ENCODE measurements at places on chromosomes 3 and 15.

- DNase-seq, result no peak
These were observed 188.1 kb downstream of the BBX start for GRCh38 chr3:107710851-107711250.

DNA sequence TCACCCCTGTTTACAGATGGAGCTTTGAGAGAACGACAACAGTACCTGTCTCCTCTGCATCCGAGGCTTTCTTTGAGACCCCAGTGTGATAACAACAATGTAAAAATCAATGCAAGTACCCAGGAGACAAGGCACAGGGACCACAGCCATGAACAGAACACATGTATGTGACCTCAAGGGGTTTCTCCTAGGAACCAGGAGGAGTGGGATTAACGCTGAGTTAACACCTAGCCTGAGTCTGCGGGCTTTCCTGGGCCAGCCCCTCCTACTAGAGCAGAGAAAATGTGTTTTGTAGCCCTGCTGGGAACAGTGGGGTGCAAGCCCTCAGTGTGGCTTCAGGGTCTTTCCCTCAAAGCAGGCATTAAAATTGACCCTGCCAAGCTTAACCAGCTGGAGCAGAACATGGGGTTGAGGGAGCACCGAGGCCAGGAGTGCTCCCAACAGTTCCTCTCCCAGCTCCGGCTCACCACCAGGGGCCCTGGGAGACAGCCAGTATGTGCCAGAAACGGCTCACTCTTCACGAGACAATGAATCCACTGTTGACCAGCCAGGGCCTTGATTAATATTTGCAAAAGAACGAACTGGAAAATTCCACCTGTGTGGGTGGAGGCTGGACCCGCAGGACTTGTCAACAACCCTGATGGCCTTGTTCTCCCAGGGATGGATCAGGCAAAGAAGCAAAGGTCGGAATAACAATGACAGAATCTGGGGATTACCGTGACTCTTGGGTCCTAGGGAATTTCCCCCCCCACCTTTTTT lies 3.6 kb downstream of the CHDH start:
- DNase-seq, result peak; percentile 59

DNA sequence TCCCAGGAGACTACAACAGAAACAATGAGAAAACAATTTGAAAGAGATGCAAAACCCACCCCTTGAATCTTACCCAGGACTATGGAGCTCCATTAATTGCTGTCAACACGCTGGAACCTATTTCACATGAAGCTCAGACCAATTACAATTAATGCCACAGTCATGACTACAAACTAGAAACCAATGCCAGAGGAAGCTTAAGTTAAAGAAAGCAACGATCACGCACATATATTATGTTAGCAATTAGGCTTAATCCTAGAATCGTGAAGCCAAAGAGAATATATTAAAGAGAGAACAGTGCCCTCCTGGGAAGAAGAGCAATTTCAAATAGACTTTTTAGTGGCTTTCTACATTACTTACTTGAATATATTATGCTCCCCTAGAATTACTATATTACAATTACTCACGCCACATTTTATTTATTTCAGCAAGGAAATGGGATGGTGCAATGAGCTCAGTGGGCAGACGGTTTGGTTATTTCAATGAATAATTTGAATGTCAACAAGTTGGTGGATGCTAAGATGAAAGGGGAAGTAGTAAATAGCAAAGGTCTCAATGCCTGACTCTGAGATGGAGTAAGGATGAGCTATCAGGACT lies 125.5 kb downstream of the GREM1 start:
- DNase-seq, result no peak

DNA sequence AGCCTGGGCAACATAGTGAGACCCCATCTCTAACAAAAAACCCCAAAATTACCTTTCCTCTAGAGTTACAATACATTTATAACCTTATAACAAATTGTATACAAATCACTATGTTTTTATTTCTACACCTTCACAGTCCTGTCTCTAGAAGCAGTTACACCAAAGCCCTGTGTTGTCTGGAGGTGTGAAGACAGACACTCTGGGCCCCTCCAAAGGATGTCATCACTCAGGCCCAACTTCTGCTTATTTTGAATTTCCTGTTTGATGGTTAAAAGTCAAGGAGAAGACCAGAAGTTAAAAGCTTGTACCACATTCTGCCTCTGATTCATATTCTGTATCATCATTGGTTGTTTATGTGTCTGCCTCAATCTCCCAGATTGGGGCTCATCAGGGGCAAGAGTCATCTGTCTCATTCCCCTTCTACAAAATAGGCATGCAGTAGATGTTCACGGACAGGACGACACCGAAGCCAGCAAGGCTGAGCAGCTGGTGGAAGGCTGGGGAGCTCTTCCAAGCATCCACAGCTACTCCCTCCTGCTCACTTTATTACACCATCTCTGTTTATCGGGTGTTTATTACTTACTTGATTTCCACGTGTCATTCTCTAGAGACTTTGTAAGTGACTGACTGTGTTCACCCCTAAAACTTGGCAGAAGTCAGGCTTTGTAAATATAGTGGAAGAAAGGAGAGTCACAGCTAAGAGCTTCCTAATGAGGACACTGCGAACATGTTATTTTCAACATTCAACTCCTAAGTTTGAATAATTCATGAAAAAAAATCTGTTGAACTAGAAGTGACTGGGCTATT lies 136.8 kb upstream of the ANKRD28 start:
- no peak for DNase-seq

- DNase-seq, result no peak
These were observed 112.3 kb downstream of the NR1I2 start for GRCh38 chr3:119894195-119894594.

DNA sequence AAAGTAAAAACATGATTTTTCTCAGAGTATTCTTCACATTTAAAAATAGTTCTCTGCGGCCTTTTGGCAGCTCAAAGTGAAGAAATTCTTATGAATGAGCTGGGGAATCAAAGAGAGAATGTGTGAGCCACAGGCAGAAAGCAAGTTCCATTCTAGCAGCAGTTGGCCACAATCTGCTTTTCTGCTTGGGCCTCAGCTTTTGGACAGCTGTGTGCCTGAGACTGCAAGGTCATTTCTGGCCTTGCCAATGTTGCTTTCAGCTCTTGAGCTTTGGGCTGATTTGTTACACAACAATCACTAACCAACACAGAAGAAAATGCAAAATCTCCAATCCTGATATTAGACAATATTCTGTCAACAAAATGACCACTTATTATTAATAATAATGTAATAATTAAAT lies 14.4 kb upstream of the TM4SF4 start:
- no peak for DNase-seq

DNA sequence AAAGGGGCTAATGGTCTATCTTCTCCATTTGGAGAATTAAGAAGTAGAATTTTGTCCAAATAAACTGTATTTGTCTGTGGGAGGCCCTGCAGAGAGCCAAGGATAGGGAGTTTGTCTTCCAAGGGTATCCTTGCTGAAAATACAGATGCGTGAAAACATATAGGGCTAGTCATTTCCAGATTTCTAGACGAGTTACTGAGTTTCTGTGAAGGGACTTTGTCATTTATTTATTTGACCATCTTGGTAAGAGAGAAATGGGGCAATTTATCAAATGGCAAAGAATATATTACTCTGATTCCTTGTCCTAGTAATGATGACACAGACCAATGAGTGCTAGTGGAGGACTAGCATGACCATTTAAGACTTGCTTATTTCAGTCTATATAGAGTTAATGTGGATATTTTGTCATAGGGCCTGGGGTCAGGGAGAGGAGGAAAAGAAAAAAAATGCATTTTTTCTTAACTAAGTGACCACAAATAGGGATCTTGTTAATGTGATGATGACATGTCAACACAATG lies 376.6 kb upstream of the ONECUT1 start:
- DNase-seq, result no peak

GRCh38 chr3:53776494-53777101 lies 69.6 kb downstream of the CHDH start:
- no peak for DNase-seq

- DNase-seq, result no peak
These were observed 77.1 kb downstream of the SLC25A26 start for GRCh38 chr3:66297900-66298299.

DNA sequence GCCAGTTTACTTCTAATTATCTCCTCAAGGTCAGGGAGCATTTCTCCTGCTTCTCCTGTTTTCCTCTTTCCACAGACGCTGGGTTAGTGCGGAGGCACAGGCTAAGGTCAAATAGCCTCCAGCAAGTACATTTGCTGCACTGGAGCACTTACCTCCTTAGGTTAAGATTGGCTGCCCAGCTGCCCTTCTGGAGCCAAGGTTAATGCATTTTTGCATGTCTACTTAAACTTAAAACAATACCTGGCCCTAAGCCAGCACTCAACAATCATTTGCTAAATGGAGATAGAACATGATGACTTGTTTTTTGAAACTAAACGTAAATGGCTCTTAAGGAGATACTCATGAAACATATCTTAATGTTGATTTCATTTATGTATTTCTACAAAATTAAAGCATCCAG lies 83.5 kb downstream of the SSR3 start:
- DNase-seq, result no peak

DNA sequence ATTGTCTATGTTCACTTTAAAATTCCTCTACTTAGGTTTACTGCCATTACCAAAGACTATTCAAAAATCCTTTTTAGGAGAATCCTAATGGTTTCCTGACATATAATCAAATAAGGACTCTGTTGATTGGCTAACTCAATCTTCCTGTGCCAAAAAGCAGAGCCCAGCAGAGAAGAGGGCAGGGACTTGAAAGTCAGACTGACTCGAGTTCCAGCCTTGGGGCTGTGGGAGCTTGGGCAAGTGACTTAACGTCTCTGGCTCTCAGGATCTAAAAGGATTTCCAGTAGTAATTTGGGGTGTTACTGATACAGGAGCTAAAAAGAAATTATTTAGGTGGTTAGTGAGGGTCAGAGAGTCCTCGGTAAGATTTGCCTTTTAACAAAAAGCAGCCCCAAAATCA lies 10.9 kb downstream of the CCR5 start:
- no peak for DNase-seq

Measured in HuH-7.5 (cell line).